Hematopoietic multipotent progenitor cell treated with erythropoietin and hydrocortisone succinate and interleukin-3 and kit ligand, for 6 days (in vitro differentiated cells): ENCODE measurements at places on chromosomes 11 and 22.

DNA sequence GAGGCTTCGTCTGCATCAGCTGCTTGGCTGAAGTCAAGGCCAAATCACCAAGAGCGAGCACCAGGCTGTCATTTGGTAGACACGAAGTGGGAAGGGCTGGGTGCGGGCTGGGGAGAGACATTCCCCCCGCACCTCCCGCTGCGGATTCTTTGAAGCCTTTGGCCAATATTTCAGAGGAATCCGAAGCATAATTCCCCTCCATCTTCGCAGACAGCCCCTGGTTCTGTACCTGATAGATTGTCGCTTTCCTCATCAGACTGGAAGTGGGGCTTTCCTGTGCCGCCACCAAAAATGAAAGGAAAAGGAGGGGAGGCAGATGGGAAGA is 15.3 kb downstream of the BLID start:
- no peak for DNase-seq

DNA sequence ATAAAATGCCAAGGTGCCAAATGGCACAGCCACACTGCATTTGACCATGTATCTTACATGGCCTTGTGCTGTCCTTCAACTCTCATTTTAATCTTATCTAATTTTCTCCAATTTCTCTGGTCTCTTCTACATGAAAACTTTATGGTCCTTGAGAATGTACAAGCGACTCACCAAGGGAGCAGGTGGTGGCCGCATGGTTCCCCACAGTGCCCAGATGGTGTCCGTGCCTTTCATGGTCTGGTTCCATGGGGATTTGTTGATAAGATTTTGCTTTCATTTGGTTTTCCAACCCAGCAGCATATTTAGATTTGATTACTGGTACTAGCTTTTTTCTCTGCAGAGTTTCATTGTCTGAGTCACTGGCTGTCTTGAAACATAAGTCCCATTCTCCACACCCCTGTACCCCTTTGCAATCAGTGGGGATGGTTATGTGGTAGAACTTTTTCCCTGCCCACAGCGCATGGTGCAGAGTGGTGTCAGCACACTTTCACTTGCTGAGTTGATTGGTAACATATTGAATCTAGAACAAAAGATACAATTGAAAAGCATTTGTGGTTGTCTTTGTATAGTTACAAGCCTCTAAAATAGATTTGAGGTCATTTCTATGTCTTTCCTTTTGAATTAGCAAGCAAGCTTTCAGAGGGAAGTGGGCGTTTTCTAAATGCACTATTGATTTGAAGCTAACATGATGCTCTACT is 24.1 kb downstream of the ZNRF3 start:
- no peak for DNase-seq

DNA sequence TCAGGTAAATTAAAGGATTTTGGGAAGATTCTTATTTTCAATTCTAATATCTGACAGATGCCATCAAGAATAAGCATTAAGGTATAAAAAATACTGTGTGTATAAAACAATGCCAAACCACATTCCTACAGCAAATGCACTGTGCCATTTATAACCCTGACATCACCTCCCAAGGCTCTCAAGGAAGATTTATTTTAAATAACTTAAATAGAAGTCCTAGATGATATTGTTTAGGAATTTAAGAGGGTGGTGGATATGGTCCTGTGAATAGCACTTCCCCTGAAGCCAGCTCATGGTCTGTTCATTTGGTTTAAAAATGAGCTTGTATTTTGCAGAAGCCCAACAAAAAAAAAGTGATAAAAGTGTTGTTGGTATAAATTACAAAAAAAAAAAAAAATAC is 32.1 kb downstream of the PPIL2 start:
- DNase-seq, result no peak

DNA sequence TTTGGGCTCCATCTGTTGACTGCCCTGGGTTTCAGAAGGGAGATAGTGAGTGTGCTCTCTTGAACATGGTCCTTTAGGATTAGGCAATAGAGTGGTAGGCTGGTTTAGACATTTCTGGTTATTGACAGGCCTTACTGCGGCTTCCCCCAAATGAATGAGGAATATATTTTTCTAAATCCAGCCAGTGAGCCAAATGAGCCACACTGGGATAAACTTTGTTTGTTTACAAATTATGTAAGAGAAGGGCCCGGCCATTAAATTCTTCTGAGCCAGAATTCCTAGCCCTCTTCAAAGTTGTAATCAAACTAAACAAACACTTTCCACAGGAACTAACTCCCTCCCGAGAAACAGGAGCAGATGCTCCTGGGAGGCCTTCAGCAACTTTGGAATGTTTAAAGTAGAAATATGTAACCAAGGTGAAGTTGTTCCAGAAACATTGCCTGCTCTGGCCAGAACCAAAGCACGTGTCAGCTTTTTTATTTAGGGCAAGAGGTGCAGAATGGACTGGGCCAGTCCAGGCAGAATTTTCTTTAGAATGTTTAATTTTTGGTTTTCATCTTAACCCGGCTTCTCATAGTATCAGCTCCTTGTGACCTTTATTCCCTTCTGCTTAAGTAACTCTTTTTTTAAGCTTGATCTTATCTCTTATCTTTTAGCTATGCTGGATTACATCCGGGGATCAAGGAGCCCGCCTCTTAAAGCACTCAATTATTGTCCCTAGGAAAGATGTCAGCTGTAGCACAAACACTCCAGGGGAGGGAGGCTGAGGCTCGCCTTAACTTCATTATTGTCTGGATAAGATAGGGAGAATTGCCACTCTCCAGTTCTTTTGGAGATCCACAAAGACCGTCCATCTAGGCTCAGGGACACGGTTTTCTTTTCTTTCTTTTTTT is 28.7 kb downstream of the ZNRF3 start:
- no peak for DNase-seq

GRCh38 chr11:111819829-111820237 is 51.5 kb downstream of the ALG9 start:
- DNase-seq, result no peak

- DNase-seq, result no peak
These were observed 34.6 kb downstream of the ZNRF3 start for GRCh38 chr22:28917747-28918549.

DNA sequence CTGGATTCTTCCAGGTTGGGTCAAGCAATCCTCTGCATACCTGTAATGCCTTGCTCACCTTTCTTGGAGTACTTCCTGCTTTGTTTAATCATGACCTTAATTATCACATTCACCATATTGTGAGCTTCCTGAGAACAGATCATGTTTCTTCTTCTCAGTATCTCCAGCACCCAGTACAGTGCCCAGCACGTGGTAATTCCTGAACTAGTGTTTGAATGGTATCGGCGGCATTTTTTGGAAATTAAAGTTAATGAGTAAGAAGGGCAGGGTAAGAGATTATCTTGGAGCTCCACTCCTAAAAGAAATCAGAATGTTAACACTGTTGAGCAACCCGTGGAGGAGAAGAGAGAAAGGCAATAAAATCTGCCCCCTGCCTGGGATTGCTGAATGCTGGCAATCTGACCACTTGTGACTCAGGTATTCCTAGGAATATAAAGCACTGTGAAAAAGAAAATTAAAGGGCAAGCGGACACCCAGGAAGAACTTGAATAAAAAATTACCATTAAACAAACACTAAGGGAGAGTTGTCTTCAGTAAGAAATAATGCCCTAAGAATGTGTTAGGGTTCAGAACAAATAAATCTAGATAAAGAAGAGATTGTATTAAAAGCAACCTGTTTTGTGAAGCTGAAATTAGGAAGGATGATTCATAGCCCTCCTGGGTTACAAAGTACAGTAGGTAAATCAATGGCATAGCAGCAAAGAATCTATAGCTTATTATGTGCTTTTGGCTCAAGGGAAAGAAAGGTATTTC is 92.9 kb downstream of the PDHX start:
- DNase-seq, result no peak

DNA sequence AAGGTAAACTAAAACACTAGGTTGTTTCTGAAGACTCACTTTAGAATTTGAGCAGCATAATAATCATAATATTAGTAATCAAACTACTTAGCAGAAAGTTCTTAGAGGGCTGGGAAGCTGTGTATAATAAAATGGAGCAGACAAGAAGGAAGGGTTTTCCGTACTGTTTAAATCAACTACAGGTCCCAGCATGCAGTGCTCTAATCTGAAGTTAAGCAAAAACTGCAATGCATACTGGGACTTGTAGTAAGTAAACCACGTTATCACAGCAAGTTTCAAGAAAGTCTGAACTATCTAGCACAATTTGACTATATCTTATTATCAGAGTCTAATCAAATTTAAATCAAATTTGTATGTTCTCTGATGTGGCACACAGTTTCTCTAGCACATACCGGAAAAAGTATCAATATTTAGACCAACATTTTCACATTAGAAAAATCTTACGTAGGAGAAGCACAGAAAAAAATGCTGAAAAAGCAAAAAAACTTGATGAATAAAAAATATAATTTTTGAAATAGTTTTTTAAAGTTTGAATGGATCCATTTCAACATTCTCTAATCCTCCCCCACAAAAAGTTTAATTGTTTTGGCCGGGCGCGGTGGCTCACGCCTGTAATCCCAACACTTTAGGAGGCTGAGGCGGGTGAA is 8.2 kb downstream of the PHF21A start:
- peak; percentile 97 for DNase-seq

DNA sequence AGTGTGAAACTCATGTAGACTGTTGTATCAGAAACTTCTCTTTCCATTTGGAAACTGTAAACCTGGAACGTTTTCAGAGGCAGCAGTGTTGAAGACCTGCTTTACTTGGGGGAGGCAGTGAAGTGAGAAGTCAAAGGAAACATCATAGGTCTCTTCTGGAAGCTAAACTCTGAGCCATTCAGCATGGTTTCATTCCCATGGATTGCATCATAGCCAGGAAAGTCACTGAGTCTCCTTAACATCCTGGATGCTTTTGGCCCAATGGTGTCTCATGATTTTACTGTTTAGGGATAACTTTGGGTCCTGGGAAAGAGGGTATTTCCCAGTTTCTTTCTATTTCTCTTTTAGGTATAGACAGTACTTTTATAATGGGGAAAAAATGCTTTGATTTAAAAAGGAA is 153.2 kb upstream of the E2F8 start:
- no peak for DNase-seq

DNA sequence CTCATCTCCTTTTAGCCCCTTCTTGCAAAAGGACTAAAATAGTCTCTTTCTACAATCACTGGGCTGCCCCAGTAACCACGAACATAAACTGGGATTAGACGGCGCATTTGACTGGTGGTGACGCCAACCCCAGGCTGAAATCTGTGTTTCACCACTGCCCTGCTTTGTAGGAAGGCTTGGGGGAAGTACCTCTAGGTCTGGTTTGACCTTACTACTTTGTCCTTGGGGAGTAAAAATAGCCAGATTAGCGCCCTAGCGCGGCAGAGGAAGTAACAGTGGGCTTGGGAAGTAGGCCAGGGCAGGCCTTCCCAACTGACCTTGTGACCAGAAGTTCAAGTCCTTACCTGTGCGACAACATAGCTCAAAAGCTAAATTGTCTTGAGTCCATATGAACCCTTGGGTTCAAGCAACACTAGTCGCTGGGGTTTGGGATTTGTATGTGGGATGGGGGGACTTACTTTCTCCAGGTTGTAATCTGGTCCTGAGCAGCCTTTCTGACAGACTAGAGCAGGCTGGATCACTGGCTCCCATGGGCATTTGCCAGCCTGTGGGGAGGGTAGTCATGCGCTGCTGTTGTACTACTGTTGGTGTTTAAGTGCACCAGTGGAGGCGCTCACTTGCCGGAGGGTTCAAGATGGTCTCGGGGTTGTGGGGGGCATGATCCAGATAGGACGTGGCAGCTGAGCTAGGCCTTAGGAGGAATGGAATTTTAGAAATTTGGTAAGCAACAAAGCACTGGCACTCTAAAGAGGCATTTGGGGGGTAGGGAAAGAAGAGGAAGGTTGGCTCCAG is 953 bp upstream of the PACS1 start:
- peak; percentile 75 for DNase-seq

GRCh38 chr11:86746514-86746913 is 53.8 kb upstream of the PRSS23 start:
- DNase-seq, result no peak

GRCh38 chr11:58641803-58642581 is 19.5 kb downstream of the CNTF start:
- DNase-seq, result no peak

DNA sequence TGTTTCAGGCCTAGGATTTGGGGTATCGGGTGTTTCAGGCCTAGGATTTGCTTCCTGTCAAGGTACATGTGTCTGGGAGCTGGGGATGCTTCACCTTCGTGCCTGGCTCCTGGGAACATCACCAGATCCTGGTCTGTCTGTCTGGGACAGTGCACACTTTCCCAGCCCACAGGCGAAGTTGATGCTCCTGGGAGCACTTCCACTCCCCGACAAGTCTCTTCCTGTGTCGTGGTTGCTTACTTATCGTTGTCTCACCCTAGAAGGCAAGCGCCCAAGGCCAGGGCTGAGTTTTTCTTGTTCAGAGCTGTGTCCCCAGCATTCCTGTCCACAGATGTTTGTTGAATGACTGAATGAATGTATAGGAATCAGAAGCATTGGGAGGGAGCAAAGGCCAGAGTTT is 71.5 kb downstream of the LINC01488 start:
- no peak for DNase-seq

- no peak for DNase-seq
These were observed 1465.0 kb downstream of the TBC1D22A start for GRCh38 chr22:48227341-48228018.

- no peak for DNase-seq
These were observed 4.2 kb downstream of the UNC93B1 start for GRCh38 chr11:67999704-68000103.

DNA sequence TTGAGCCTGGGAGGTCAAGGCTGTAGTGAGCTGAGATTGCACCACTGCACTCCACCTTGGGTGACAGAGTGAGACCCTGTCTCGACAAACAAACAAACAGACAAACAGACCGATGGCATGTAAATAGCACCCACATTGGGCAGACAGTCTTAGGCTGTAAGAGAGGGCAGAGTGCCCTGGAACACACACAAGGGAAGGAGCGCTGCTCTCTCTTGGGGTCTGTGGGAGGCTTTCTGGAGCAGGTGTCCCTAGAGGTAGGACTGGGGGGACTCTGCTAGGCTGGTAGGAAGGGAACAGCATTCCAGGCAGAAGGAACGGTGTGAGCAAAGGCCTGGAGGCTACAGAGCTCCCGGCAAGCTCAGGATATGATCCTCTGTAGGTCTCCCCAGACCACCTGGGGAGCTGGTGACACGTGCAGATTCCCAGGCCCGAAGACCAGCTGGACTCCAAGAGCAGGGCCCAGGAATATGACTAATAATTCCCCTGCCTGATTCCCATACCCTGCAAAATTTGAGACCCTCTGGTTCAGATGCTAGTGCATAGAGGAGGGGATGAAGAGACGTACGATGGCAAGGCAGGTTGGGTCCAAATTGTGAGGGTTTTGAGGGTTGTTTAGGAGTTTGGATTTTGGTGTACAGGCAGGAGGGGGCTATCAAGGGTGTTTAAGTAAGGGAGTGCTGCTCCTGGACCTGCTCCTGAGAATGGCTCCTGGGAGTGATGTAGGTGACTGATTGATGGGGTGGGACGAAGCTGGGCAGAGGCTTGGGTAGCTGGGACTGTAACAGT is 11.6 kb downstream of the SMIM38 start:
- DNase-seq, result no peak

DNA sequence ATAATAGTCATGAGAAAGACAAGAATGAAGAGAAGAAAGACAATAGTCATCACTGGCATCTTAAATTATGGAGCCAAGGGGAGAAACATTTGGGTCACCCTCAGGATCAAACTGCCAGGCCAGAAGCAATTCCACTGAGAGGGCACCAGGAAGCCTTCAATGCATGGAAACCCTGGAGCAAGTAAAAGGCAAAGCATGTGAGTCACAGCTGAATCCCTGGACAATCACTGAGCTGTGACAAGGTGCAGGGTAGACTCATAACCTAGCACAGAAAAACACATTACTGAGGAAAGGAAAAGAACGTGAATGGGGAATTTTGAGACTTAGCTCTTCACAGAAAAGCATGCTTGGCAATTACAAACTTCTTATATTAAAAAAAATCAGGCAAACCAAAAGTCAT is 1.6 kb downstream of the KCNJ1 start:
- DNase-seq, result no peak
